ENCODE measurements at places on chromosomes 4 and X.

GRCh38 chr4:122621016-122621507 lies at the start of gene IL21:
TSS of gene IL21 (minus strand) at chr4:122621066. CDS start at chr4:122621011, 55 bp downstream.
- no peak for DNase-seq

GRCh38 chrX:153522259-153522658 lies 4.8 kb downstream of the ATP2B3 start:
- DNase-seq, result no peak

GRCh38 chr4:143294310-143294709 lies 42.4 kb upstream of the GAB1 start:
- no peak for DNase-seq

DNA sequence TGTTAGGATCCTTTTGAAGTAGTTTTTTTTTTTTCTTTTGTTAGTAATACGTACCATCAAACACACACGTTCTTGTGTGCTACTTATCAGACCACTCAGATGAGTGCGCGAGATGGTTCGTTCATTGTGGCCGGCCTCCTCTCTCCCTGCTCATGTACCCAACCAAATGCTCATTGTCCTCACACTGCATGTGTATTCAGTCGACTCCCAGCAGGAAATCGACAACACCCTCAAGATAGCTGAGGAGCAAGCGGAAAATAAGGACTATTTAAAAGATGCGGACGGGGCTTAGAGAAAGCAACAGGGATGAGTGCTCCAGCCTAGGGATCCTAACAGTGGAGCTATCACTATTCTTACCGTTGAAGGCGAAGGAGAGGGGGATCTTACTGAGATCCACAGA lies 72.9 kb upstream of the GUCY1A1 start:
- DNase-seq, result no peak

GRCh38 chr4:177290780-177291179 lies 18.9 kb upstream of the NEIL3 start:
- DNase-seq, result no peak

- no peak for DNase-seq
Measured at GRCh38 chr4:178856139-178856800, 1414.0 kb upstream of the AGA start.

- no peak for DNase-seq
Measured at GRCh38 chrX:11412715-11413623, 119.8 kb downstream of the AMELX start.

GRCh38 chr4:107283587-107284559 lies 247.8 kb upstream of the DKK2 start:
- DNase-seq, result no peak

DNA sequence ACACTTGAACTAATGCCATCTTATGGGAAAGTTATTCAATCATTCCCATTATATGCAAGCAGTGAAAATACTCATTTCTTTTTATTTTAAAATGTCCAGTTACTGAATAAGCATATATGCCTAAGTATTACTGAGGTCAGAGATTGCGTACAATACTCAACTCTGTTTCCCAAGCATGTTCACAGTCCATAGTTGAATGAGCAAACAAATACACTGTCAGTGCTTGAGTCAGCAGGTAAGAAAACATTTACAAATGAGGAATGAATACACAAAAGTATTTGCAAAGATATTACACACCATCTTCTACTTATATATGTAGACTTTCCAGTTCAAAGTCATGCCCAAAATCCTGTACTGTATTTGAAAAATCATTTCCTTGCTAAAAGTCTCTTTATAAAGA lies 74.1 kb downstream of the TSPAN5 start:
- DNase-seq, result no peak

- DNase-seq, result no peak
Measured at GRCh38 chrX:96183843-96184242, 500.8 kb upstream of the DIAPH2 start.

DNA sequence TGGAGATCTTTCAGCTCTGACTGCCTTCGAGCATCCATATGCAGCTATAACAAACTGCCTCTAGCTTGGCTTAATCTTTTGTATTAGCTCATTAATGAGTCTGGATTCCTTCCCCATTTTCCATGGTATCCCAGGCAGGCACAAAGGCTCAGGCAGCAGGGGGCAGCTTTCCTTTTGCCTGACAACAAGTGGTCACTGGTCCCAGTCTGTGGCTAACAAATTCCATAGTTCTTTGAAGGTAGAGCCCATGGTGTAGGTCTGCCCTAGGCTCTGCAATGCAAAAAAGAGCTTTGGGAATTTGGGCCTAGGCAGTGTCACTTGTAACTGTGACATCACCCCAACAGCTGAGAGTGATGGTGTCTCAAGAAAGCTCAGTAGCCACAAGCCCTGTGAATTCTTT lies 234.4 kb upstream of the GPC4 start:
- DNase-seq, result no peak

DNA sequence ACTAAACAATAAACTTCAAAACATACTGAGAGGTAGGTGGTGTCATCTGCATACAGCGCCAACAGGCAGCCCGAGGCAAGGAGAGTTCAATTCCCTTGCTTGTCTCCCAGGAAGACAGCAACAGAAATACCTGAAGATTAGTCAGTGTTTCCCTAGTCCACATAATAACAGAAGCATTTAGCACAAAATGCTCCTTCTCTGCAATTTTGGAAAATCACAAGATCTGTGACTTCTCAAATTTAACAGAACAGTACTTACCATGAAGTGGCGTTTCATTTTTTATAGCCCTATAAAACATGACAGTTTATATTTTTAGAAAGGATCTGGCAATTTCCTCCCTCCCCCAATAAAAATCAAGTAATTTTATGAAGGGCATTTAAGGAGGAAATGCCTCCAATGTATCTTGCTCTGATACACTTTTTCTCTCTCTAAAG lies 67.1 kb upstream of the MYOZ2 start:
- DNase-seq, result no peak

DNA sequence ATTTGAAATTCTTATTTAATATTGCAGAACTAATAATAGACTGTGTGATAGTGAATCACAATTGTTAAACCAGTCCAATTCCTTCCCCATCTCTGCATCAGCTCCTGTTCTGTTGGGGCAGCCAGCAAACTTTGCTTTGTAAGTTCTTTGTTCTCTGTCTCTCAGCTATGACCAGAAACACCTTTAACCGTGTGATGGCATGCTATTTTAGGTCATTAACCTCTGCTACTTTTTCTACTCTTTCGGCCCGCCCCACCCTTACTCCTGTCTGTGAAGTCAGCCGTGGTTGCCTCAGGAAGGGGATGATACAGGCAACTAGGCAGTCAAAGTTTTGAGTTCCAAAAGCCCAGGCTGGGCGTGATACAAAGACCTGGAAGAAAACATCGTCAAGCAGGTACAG lies 51.3 kb upstream of the EGFL6 start:
- DNase-seq, result no peak

DNA sequence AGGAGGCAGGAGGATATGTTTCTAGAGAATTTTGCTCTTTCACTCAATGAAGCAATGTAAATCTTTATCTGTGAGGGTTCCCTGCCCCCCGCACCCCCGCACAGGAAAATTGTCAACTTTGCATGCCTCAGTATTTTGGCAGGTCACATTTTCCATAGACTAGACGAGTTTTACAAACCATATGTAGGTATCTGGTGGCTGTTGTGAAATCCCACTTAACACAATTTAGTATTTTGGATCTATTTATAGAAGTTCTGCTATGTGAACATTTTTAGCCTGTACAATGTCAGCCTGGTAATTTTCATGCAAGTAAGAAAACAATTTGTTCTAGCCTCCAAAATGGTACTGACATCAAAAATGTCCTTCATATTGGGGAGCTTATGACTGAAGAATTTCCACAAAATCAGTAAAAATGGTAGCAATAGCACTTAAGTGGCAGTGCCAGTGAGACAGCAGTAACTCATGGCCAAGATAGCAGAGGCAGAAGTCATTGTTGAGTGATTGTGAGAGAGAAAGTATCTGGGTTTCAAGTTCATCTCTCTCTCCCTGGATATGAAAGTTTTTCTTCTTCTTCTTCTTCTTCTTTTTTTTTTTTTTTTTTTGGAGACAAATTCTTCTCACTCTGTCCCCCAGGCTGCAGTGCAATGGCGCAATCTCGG lies 12.4 kb upstream of the FRYL start:
- DNase-seq, result no peak

GRCh38 chrX:97522307-97522706 lies 638.6 kb downstream of the RPA4 start:
- no peak for DNase-seq

- no peak for DNase-seq
Measured at GRCh38 chr4:17866810-17867209, 56.0 kb downstream of the NCAPG start.

GRCh38 chrX:69065451-69065850 lies 99.8 kb downstream of the PJA1 start:
- DNase-seq, result no peak

GRCh38 chr4:53013873-53014775 lies 152.0 kb downstream of the RASL11B start:
- DNase-seq, result no peak

DNA sequence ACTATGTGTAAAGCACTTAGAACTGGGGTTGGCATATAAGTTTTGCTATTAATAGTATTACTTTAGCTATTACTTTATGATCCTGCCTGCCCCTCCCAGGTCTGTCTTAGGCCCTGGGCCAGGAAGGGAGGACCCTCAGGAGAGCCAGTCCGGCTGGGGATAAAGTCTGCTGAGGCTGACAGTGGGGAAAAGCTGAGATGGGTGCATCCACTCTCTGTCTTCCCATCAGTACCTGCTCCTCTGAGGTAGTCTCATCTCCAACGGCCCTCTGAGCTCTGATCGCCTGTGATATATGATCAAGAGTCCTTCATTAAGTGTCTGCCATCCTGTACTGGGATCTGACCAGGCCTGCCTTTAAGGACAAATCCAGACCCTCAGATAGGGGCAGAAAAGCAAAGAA lies 156.5 kb upstream of the PJA1 start:
- no peak for DNase-seq

DNA sequence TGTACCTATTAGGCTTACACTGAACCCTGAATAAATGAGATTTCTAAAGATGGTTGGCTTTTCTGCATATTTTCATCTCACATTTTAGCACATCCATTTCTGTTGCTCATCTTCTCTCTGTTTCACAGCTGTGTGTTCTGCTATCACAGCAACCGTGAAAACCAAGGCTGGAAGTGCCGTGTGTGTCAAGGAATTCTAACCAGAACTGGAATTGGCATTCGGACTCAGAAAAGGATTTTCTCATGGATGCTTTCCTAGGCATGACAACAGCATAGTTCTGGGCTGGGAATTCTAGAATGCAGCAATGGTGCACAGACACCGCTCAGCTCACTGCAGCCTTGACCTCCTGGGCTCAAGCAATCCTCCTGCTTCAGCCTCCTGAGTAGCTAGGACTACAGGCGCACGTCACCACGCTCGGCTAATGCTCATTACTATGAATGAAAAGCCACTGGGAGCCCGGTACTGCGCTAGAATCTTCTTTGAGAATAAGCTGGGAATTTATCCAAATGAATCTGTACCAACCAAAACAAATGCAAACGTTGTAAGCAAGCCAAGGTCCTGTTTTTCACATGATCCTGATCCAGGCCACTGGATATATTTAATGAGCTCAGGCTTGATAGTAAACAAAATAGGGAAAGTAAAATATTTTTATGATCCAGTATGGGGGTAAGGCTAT lies 105.2 kb downstream of the RBM47 start:
- no peak for DNase-seq

DNA sequence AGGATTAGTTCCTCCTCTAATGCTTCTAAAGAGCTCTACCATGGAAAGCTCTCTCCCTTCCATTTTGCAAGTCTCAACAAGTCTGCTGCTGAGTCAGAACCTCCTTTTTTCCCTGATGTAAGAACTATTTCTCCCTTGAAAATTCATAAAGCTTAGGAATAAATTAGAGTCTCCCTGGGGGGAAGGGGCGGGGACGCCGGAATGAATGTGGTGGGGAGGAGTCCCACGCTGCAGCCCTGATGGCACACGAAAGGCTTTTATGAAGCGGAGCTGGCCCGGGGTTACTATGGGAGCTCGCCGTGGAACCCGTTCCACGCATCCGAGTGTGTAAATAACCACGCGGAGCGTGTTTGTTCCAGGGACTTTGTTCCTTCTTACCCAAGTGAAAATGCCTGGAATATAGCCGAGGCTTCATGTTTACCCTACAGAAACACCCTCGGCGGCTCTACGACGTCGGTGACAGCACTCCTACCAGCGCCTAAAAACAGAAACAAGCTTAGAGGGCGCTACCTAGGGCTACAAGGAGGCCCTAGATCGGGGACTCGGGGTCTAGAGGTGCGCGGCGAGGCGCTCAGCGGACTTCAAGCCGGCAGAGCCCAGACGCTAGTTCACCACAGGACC lies 923 bp upstream of the CPEB2 start:
- DNase-seq, result no peak

- DNase-seq, result no peak
Measured at GRCh38 chr4:125801373-125801772, 486.6 kb downstream of the FAT4 start.

GRCh38 chr4:37767546-37767945 lies 58.9 kb upstream of the PGM2 start:
- DNase-seq, result peak; percentile 23

GRCh38 chrX:117977526-117977925 lies 139.1 kb downstream of the KLHL13 start:
- no peak for DNase-seq

DNA sequence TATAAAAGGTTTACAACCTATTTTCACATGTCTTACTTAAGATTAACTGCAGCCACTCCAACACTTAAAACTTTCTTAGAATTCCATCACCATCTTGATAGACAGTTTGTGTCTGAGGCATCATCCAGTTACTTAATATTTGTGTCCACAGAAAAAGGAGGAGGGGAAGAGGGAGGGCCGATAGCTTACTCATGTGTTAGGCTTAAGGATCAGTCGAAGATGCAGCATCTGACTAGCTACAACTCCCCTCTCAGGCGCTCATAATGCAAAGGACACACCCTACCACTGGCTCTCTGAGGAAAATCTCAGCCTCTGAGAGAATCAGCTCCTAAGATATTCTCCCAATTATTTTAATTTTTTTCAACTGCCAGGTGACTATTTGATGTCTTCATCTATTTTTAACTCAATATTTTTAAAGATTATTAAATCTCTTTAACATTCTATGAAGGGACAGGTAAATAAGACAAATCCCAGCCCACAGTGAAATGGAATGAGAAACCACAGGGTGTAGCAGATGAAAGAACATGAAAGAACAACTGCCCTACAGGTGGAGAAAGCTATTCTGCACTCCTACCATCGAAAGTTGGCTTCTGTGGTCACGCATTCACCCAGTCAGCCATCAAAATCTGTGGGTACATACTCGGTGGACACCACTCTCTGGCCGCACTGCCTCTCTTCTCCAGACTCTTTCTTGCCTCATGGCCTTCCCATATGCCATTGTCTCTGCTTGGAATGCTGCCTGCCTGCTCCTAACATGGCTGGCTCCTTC lies 48.0 kb downstream of the ARAP2 start:
- DNase-seq, result no peak

GRCh38 chr4:83708500-83709175 lies 172.7 kb downstream of the GPAT3 start:
- no peak for DNase-seq

GRCh38 chr4:99991741-99992140 lies 41.7 kb upstream of the H2AZ1 start:
- DNase-seq, result no peak

DNA sequence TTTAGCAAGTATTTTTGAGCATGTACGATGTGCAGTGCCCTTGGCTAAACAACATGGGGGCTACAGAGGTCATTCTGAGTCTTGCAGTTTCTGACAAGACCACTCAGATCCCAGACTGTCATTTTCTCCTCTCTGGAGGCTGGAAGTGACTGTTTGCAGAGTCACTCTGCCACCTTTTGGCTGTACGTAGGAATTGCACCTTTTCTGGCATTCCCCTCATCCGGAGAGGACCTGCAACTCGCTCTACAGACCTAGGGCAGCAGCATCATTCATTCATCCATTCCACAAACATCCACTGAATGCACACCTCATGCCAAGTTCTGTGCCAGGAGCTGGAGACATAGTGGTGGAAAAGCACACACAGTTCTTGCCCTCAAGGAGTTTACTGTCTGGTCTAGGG lies 160.4 kb upstream of the GPR101 start:
- peak; percentile 19 for DNase-seq

- DNase-seq, result no peak
Measured at GRCh38 chr4:56348576-56348975, 38.7 kb downstream of the AASDH start.

All from NCI-H2107 (cell line).